ENCODE measurements at places on chromosomes 2 and 18. TPM values are rescaled to one million over a fixed set of nuclear protein-coding genes. Genes with fewer than 3 reads are reported as not detected.

C2orf78 gene
- polyA plus RNA-seq, result not detected

CNRIP1 gene
- 8.5 TPM for polyA plus RNA-seq

SP9 gene
- not detected for polyA plus RNA-seq

DNA sequence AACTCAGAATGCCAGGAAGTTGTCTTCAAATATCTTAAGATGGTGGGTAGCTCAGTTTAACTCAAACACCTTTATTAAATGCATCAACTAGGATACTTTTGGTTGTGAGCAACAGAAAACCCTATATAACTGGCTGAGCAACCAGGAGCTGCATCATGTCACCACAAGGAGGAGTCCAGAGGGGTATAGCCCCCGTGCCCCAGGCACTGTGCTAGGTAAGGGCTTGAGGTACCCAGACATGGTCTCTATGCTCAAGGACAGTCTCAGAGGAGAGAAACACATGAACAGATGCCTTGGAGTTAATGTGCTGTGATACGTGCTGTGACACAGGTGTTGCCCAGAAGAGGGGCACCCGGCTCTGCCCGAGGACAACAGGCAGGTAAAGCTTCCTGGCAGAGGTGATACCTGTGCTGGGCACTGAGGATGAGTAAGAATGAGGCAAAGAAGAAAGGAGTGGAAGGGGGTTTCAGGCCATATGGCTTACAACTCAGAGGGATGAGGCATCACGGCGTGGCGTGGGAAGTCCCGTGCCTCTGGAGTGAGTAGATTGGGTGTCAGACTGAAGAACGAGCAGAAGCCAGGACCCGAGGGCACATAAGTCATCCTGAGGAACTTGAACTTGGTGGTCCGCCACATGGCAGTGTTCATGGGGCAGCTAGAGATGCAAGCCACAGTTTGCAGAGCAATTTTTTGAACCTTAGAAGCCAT is 32.0 kb upstream of the CAB39 start:
- no peaks in the 10 kb centered on the region for H3K4me1 ChIP-seq
- DNase-seq, result no peak
- H3K27ac ChIP-seq, result no peak overlapping the region

GRCh38 chr18:10560452-10561045 is 34.7 kb downstream of the NAPG start:
- H3K4me3 ChIP-seq, result no peak overlapping the region
- DNase-seq, result peak; percentile 78
- no peak overlapping the region for H3K27ac ChIP-seq
- H3K27me3 ChIP-seq, result no peaks in the 10 kb centered on the region
- peaks cover 7% of the 10 kb centered on the region for H3K4me1 ChIP-seq

GRCh38 chr2:217562871-217563480 is 439.8 kb downstream of the TNS1 start:
- H3K4me1 ChIP-seq, result no peaks in the 10 kb centered on the region
- H3K27ac ChIP-seq, result no peak overlapping the region
- no peak for DNase-seq
- no peak overlapping the region for H3K4me3 ChIP-seq
- peaks cover 3% of the 10 kb centered on the region for H3K27me3 ChIP-seq

GRCh38 chr18:35519148-35519899 is 21.6 kb upstream of the INO80C start:
- no peaks in the 10 kb centered on the region for H3K36me3 ChIP-seq
- no peak overlapping the region for H3K27ac ChIP-seq
- DNase-seq, result no peak
- H3K27me3 ChIP-seq, result no peaks in the 10 kb centered on the region
- no peak overlapping the region for H3K4me3 ChIP-seq

DNA sequence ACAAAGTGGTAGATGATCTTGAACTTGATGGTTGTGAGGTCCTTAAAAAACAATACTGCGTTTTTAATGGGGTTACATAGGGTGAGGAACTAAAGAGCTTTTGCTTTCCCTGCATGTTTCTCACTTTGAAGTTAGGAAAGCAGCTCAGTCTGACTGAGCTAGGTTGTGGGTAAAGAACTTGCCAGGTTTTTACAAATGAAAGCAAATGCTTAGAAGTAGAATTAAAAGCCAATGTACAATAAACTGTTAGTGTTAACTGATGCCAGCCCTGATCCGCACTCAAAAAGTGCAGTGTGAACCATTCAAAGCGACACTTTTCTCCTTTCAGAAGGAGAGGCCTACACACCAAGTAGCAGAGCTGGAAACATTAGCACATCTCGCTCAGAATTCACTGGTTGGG is 270.3 kb downstream of the AGPS start:
- no peaks in the 10 kb centered on the region for H3K27me3 ChIP-seq
- H3K36me3 ChIP-seq, result no peaks in the 10 kb centered on the region
- no peak overlapping the region for H3K27ac ChIP-seq
- H3K4me1 ChIP-seq, result no peaks in the 10 kb centered on the region
- no peak for DNase-seq

DNA sequence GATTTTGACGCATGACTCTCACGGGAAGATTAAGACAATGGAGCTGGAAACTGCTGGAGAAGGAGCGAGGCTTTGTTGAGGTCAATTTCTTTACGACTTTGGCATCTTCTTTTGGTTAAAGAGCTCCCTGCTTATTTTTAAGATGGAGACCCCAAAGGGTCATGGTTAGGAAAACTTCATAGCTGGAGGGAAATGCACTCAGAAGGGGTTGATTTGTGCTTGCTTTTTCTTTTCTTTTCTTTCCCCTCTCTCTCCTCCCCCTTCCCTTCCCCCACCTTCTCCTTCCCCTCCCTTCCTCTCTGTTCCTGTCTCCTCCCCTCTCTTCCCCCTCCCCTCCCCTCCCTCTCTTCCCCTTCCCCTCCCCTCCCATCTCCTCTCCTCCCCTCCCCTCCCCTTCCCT is 79.0 kb downstream of the TNP1 start:
- no peaks in the 10 kb centered on the region for H3K36me3 ChIP-seq
- no peaks in the 10 kb centered on the region for H3K27me3 ChIP-seq
- no peak for DNase-seq
- H3K27ac ChIP-seq, result no peak overlapping the region
- H3K4me3 ChIP-seq, result no peak overlapping the region

- H3K27me3 ChIP-seq, result no peaks in the 10 kb centered on the region
- H3K4me1 ChIP-seq, result no peaks in the 10 kb centered on the region
- peaks cover 71% of the 10 kb centered on the region for H3K36me3 ChIP-seq
- no peak overlapping the region for H3K27ac ChIP-seq
These were observed 23.8 kb downstream of the STAT1 start for GRCh38 chr2:190990132-190990531.

DNA sequence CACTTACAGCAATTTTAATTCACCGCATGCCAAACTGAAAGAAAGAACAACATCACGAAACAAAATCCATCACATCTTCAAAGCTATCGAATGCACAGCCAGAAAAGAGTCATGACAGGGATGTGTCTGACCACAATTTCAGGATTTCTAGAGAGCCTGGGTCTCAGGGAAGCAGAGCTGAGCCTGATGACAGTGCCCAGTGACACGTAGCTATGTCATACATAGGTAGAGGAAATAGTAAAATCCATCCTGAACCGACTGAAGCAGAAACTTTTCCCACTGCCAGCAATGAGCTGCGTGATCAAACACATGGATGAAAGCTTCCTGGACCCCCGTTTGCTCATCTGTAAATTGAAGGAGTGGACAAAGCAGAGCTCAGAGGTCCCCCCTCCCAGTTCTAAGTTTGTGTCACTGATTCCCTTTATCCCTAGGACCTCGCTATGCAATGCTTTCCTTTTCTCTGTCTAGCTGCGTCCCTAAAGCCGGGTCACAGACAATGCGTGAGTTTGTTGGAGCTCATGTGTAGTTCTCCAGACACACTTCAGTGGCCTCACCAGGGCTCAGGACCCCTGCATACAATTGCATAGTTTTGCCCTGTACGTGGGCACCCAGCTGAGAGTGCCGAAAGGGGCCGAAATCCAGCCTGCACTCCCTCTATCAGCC is 37.6 kb downstream of the CCBE1 start:
- H3K36me3 ChIP-seq, result no peaks in the 10 kb centered on the region
- no peak overlapping the region for H3K4me3 ChIP-seq
- no peak overlapping the region for H3K27ac ChIP-seq
- no peak for DNase-seq
- H3K4me1 ChIP-seq, result no peaks in the 10 kb centered on the region

GRCh38 chr2:219871351-219871750 is 243.9 kb downstream of the SLC4A3 start:
- no peaks in the 10 kb centered on the region for H3K36me3 ChIP-seq
- no peaks in the 10 kb centered on the region for H3K27me3 ChIP-seq
- no peaks in the 10 kb centered on the region for H3K4me1 ChIP-seq
- no peak for DNase-seq
- no peak overlapping the region for H3K4me3 ChIP-seq
- no peak overlapping the region for H3K27ac ChIP-seq

DNA sequence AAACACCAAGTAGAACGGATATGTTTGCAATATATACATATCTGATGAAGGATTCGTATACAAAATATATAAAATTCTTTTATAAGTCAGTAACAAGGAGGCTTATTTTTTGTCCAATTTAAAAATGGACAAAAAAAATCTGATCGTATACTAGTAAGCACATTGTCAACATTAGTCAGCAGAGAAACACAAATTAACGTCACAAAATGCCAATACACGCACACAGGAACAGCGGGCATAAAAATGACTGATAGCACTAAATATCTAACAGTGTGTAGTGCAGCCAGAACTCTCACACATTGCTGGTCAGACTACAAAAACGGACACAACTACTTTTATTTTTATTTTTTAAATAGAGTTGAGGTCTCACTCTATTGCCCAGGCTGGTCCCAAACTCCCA is 69.5 kb downstream of the LAMA1 start:
- DNase-seq, result no peak
- no peak overlapping the region for H3K4me3 ChIP-seq
- H3K27ac ChIP-seq, result no peak overlapping the region
- H3K36me3 ChIP-seq, result no peaks in the 10 kb centered on the region

DNA sequence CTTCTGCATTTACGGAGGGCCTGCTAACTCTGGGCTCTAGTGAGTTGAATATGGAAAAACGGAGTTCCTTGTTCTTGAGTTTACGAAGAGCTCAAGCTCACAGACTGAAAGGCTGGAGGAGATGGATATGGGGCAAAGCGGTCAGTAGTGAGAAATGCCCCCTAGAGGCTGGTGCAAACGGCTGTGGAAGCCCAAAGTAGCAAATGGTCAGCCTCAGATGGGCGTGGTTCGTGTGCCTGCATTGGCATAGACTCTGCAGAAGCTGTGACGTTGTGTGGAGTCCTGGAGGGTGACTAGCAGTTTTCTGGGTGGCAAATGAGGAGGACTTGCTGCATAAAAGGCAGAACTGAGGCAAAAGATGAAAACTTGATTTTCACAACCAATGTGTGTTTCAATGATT is 93.6 kb upstream of the TWIST2 start:
- H3K27me3 ChIP-seq, result peaks cover 2% of the 10 kb centered on the region
- no peak for DNase-seq
- no peaks in the 10 kb centered on the region for H3K4me1 ChIP-seq
- H3K4me3 ChIP-seq, result no peak overlapping the region

DNA sequence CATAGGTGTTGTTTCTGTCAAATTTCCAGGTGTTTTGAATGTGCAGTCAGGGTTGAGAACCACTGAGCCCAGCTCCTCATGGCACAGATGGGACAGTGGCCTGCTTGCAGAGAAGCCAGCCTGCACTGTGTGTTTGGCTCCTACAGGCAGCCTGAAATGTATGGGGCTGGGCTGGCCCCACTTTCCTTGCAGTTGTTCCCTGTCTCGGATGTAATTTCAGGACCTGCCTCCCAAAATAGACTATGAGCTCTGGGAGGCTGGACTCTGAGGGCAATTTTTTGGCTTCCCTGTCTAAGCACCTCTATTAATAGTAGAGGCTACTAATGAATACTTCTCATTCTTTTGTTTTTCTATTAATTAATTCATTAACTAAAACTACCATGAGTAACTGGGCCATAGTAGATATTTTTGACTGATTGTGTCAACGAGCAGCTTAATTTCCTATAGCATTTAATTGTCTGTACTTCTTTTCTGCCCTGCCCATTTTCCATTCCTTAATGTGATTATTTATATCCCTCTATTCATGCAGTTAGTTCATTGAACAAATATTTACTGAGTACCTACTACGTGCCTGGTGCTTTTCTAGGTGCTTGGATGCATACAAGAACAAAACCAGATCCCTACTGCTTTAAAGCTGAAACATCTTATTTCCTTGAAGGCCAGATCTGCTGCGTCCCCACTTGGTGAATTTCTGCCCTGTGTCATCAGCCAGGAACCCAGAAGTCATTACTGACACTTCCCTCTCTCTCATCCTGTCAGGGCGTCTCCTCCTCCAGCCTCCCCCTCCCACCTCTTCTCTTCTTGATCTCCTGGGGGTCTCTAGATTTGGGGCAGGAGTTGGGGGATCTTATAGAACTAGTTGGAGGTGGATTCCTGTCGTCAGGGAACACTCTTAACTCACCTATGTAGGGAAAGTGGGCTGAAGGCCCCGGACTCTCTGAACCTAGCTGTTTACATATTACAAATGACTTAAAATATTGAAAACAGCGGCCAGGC is 16.3 kb downstream of the DYSF start:
- H3K27me3 ChIP-seq, result peaks cover 57% of the 10 kb centered on the region
- H3K4me1 ChIP-seq, result no peaks in the 10 kb centered on the region
- no peak overlapping the region for H3K27ac ChIP-seq
- DNase-seq, result no peak
- H3K4me3 ChIP-seq, result no peak overlapping the region

GRCh38 chr2:3635171-3635974 is 22.6 kb upstream of the ALLC start:
- DNase-seq, result no peak
- H3K4me3 ChIP-seq, result no peak overlapping the region
- peaks cover 3% of the 10 kb centered on the region for H3K27me3 ChIP-seq
- H3K27ac ChIP-seq, result no peak overlapping the region

- no peak for DNase-seq
- no peak overlapping the region for H3K27ac ChIP-seq
- no peak overlapping the region for H3K4me3 ChIP-seq
These were observed 100.0 kb upstream of the TCF4 start for GRCh38 chr18:55688030-55688429.

DNA sequence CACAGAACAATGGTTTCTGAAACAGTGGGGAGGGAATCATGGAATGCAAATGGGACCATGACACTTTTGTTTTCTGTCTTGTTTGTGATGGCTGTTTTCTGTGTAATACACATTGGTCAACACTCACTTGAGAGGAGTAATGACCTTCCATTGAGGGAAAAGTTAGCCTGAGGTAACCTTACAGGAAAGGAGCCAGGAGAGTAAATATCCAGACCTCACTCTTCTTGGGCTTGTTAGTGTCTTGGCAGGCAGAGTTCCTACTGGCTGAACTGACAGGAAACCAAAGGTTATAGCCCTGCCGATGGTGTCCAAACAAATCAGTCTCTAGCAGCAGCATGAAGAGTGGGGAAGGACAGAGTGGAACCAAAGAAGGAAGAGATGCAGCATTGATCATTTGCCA is 17.2 kb upstream of the RPRM start:
- H3K4me3 ChIP-seq, result no peak overlapping the region
- H3K27me3 ChIP-seq, result no peaks in the 10 kb centered on the region
- no peaks in the 10 kb centered on the region for H3K4me1 ChIP-seq
- H3K27ac ChIP-seq, result no peak overlapping the region

DNA sequence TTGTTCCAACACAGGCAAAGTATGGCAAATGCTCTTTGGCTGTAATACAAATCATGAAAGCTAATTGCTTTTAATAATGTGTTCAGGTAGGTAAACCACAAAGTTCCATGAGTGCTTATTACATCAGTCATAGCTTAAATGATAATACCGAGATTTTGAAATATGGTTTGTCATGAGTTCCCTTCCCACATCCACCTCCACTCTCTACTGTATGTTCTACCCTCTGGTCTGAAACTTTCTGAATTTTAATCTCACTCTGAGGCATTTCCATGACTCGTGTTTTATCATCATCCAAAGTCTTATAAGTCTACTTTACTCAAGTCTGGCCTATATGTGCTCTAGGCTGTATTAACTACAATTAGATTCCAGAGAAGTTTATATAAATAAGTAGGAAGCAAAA is 354.8 kb downstream of the AKAIN1 start:
- no peaks in the 10 kb centered on the region for H3K4me1 ChIP-seq
- H3K27ac ChIP-seq, result no peak overlapping the region
- H3K4me3 ChIP-seq, result no peak overlapping the region
- DNase-seq, result no peak
- no peaks in the 10 kb centered on the region for H3K36me3 ChIP-seq

Data from small intestine (tissue), 16 donors.